ENCODE measurements at places on chromosomes 6 and 20.

DNA sequence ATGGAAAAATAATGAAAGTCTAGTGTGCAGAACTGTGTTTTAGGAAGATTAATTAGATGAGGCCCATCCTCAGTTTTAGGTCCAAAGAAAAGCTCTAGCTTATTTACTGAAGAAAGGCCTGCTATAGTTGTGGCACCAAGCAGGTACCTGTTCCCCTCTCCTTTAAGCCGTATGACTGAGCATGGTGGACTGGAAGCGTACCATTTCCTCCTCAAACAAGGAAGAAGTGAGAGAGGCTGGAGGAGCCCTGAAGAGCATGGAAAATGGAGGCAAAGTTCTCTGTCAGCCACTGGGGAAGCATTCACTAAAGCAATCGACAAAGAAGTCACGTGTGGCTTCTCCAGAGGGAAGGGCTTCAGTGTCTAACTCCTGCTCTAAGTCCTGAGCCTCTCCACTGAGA lies 100.2 kb downstream of the MAN1A1 start:
- DNase-seq = no peak

- no peak for DNase-seq
Measured at GRCh38 chr6:124655866-124656265, 306.4 kb upstream of the RNF217 start.

DNA sequence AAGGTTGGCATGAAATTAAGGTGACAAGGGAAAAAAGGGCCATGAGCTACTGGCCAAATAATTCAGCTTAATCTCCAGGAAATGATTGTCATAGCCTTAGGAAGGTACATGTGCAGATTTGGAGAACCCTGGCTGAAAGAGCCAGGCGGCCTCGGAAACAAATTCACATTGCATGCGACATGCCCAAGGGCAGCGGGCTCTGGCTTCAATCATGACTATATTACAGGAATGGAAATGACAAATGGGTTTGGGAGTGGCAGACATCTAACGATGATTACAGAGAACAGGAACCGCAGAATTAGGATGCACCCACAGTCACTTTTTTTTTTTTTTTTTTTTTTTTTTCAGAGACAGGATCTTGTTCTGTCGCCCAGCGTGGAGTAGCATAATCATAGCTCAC lies 112.4 kb upstream of the SALL4 start:
- DNase-seq = no peak

DNA sequence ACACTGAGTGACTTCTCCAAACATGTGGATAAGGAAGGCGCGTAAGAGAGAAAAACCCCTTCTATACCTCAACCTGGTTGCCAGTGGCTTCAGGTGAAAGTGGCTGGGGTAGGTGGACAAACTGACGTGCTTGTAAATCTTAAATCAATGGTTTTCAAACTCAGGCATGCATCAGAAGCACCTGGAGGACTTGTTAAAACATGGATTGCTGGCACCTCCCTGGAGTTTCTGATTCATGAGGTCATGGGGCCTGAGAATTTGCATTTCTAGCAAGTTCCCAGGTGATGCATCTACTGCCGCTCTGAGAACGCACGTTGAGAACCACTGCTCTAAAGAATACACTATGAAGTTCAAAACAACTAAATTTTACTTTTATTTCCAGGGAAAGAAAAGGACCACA lies 31.9 kb upstream of the TAB2 start:
- DNase-seq = no peak

- peak; percentile 88 for DNase-seq
Measured at GRCh38 chr20:22371843-22372242, 212.5 kb downstream of the FOXA2 start.

- DNase-seq = no peak
Measured at GRCh38 chr6:131980791-131981623, 29.8 kb upstream of the CCN2 start.

DNA sequence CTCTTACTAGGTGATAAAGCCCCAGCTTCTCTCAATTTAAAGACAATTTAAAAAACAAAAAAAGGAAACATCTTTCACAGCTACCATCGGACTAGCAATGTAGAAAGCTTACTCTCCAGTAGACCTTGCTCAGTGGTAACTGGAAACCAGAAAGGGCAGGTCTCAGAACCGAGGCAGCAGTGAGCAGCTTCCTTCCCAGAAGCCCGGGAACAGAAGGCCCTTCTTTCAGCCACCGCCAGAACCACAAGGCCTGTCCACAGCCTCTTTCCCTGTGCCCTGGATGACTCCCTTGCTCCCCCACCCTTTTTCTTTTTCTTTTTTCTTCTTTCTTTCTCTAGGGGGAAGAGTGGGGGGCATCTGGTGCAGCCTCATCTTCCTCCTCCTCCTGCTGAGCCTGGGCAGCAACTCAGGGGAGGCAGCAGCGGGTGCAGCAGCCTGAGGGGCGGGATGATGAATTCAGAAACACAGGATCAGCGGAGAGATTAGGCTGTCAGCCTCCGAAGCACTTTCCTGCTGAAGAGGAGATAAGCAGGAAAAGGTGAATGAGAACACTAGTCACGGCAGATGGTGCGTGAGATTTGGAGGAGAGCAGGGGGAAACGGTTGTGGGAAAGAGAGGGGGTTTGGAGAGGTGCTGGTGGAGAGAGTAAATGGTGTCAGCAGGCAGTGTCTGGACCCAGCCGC lies 158.5 kb downstream of the ID4 start:
- no peak for DNase-seq

DNA sequence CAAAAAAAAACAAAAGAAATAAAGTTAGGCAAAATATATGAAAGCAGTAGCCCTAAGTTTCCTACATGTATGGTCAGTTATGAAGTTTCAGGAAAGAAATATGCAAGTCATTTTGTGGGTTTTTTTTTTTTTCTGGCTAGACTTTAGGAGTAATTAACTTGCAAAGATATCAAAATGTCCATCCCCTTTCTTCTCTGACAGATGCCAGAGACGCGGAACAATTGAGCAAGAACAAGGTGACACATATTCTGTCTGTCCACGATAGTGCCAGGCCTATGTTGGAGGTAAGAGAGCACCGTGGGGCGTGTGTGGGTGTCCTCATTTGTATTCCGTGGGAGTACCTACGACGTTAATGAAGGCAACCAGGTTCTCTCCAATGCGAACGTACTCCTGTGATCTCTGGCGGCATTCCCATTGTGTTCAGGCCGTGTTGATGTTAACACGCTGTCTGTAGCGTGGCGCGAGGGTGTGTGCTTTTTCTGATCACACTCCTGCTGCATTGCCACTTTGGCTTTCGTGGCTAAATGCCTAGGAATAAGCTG lies 19.5 kb downstream of the DUSP22 start:
- no peak for DNase-seq

DNA sequence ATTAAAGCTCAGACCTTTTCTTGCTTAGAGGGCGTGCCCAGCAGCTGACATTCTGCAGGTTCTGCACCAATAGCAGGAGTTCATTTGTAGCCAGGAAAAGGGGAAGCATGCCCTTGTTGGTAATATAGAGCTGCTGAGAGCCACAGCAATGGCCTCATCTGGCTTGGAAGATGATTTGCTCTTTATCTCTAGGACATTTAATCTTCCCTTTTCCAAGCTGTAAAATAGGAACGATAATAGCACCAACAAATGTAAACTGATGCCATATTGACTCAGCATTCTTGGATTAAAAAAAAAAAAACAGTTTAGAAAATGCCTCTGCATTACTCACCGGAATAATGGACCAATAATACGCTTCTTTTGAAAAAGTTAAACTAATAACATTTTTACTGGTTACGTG lies 93.4 kb upstream of the SLC2A12 start:
- peak; percentile 31 for DNase-seq

DNA sequence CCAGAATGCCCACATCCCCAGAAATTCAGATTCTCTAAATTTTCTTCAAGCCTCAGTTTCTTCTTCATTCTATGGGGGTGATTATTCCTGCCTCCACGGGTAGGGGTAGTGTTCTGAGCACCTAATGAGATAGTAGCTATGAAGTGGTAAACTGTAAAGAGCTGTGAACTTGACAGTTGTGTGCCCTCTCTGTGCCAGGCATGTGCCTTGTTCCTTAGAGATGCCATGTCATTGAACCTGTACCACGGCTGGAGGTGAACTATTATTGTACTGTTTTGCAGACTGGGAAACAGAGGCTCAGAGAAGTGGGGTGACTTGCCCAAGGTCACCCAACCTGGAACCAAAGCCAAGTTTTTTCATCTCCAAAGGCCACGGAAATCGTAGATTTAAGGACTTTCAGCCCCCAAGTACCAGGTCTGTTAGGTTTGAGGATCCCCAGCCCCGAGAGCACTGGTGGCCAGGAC lies 67.7 kb upstream of the SIRPA start:
- no peak for DNase-seq

GRCh38 chr20:49228676-49229075 lies 9.5 kb downstream of the DDX27 start:
- DNase-seq = no peak

- peak; percentile 37 for DNase-seq
Measured at GRCh38 chr6:149438855-149439254, 38.8 kb downstream of the SUMO4 start.

- DNase-seq = no peak
Measured at GRCh38 chr6:148271711-148272439, 70.8 kb upstream of the SASH1 start.

DNA sequence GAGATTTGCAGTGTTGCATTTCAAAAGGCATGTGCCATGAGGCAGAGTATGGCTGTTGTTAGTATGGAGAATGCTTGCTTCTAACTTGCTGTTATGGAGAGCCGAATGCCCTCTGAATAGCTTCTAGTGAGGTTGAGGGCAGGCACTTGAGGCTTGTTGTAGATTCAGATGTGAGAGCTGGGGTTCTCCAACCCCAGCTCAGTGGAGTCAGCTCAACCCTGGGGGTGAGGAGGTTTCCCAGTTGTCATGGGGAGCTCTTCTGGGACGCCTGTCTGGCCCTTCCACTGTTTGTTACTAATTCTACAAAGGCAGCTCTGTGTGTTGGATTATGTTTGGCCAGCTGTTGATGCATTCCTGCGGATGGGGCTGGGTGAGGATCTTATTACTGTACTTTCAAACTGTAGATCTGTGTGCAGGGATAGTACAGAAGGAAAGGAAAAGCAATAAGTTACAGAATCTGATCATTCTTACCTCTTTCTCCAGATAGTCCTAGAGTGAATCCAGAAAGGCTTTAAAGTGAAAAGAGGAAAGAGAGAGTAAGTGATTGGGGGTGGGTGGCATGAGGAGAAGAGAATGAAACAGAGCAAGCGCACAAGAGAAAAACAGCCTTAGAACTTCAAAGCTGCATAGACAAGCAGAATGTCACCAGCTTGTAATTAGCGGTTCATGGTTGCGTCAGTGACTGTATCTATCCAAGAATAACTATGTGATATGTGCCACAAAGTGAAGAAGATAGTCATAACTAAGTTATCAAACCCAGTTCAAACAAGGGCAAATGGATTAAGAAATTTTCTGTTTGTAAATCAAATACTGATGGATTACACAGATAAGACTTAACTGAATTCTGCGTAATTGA lies 148.7 kb downstream of the PRL start:
- DNase-seq = no peak
